NCI-H748 treated with DMSO at 0.1 percent for 48 hours (cell line): ENCODE measurements at places on chromosomes 11 and 22.

- DNase-seq, result no peak
Measured at GRCh38 chr11:130798280-130798679, 118.0 kb downstream of the SNX19 start.

DNA sequence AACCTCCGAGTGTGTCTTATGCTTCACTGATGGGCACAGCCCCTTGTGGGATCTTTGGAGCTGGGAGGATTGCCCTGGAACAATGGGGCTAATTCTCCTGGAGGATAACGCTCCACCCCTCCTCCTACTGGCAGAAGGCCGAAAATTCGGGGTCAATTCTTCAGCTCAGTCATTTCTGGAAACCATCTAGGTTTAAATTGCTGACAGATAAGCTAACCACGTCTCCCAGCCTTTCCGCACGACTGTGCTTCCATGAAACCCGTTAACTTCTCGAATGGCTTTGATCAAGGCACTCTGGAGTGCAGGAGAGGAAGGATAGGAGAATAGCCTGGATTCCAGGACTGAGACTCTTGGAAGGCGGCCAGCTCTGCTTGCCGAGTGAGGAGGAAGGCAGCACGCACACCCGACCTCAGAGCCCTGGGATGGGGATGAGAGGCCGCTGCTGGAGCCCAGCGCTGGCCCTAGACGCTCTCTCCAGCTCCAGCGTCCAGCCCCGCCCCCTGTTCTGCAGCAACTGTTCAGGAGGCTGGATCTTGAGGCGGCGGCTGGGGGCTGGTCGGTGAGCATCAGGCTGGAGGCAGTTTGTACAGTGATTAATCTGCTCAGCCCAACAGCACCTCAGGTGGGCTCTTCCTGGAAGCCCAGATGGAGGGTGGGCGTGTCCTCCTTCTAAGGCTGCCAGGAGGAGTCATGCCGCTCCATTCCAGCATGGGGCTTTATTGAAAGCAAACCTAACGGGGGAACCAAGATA, 176.7 kb upstream of the NCAM1 start:
- DNase-seq, result no peak

GRCh38 chr11:101346591-101346990, 217.0 kb upstream of the PGR start:
- no peak for DNase-seq

DNA sequence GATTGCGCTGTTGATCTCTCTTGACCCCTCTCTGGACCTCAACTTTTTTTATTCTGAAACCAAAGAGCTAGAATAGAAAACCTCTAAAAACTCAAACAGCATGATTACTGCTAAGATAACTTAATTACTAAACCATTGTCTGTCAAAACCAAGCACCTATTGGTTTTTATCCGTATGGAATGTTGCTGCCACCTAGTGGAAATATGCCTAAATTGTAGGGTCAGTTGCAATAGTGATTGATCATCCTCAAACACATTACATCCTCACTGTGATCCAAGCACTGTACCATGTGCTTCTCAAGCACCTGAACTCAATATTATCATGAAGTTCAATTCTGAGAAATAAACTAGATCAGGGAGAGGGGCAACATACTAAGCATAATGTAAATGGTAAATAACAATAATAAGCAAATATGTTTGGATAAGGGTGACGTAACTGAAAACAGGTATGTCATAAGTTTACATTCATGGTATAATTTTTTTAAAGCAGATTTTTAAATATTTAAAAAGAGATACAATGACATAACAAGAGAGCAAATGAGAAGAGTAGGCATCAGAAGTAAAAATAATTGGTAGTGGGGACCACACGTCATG, 3.8 kb upstream of the OR5A2 start:
- peak; percentile 69 for DNase-seq

DNA sequence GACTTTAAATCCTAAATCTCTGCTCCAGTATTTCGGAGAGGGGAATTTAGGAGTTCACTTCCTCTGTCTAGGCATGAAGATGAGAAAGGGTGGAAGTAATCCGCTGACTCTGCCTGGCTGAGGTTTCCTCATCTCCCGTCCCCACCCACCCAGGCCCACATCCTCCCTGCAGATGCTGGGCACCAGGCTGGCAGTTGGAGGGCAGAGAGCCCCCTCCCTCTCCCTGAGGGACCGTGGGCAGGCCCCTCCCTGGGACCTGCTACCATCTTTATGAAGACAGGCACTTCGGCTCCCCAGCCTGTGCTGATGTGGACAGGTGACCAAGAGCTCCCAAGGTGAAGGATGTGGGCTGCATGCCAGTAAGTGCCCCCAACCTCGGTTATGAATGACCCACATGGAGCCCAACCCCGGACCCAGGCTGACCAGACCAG, 6.7 kb downstream of the CASTOR1 start:
- no peak for DNase-seq

DNA sequence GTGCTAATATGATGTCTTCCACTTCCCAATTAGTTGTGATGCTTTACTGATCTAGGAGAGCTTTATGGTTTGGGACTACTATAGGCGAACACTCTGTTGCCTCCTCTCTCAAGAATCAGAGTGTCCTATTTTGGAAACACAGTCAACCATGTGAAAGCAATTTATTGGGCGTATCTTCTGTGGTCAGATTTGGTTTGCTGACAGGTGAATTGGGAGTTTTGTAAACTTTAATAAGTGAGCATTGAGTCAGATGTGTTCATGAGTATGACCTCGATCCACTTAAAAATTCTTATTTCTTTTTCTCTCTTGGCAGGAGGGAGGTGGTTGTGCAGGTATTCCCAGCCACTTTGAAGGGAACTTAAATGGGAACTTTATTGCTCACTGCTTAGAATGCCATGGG, 4.4 kb downstream of the CAT start:
- DNase-seq, result no peak

DNA sequence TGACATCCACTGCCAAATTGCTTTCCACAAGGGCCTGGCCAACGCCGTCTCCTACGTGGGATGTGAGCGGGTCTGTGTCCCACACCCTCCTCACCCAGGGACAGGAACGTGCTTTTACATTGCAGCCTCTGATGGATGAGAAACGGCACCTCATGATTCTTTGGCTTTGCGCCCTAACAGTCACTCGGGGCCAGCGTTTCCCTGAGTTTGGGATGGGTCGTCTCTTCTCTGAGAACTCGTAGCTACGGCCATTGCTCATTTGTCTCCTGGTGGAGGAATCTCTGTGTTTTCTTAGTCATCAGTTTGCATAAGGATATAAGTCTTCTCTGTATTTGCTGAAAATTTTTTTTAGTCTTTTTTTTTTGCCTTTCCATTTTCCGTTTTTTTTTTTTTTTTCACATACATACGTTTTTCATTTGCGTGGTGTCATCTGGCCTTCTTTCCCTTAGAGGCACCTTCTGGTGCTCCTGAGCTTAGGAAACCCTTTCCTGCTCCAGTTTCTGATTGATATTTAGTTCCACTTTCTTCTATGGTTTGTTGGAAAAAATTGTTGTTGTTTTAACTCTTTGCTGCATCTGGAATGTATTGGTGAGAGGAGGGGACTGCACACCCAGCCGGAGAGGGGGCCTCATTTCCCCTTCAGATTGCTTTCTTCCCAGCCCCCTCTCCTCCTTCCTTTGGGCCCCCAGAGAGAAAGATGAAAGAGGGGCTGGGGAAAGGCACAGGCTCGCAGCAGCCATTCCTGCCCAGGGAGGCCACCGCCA, 12.0 kb downstream of the TNNT3 start:
- no peak for DNase-seq

DNA sequence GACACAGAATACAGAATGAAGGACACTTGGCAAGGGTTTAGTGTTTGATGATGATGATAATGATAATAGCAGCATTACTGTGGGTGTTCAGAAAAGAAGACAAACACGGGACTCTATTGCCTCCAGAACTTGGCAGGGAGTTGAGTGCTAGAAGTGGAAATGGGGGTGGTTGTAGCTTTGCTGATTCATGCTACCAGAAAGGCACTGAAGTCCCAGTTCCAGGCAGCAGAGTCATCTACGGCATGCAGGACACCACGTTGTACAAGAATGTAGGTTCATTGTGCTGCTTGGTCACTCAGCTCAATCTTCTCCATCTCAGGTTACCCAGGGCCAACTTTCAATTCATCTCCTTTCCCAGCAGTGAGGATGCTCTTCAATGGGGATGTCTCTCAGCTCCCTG, 115.7 kb downstream of the NTM start:
- no peak for DNase-seq

- DNase-seq, result no peak
Measured at GRCh38 chr11:106222626-106223025, 145.2 kb downstream of the AASDHPPT start.

DNA sequence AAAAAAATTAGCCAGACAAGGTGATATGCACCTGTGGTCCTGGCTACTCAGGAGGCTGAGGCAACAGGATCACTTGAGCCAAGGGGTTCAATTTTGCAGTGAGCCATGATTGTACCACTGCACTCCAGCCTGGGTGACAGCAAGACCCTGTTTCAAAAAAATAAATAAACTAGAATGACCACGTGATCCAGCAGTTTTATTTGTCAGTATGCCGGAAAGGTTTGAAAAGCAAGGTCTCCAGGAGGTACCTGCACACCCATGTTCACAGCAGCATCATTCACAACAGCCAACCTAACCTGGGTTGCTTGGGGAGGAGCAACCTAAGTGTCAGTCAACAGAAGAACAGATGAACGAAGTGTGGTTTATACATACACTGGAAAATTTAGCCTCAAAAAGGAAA, 78.7 kb upstream of the SEPTIN5 start:
- no peak for DNase-seq

DNA sequence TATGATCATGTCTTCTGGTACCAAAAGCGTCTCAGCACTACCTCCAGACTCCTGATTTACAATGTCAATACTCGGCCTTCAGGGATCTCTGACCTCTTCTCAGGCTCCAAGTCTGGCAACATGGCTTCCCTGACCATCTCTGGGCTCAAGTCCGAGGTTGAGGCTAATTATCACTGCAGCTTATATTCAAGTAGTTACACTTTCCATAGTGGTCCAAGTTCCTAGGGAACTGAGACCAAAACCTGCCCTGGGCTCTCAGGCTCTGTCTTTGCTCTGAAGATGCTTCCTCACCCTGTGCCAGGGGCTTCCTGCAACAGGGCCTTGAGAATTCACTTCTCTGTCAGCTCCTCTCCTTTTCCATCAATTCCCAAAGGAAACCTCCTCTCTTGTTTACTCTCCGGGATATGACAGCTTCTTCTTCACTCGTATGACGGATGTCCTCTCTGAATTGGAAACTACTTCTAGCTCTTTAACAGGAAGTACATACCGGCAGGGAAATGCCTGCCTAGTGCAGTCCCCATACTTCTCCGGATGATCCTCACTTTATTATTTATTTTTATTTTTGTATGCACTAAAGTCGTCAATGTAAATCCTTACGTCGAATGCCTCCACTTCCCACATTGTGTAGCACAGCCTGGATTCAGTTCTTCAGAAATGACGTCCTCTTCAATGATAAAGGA, 29.6 kb upstream of the PRAME start:
- DNase-seq, result no peak

- DNase-seq, result no peak
Measured at GRCh38 chr11:64734811-64735724, 8.9 kb downstream of the RASGRP2 start.

DNA sequence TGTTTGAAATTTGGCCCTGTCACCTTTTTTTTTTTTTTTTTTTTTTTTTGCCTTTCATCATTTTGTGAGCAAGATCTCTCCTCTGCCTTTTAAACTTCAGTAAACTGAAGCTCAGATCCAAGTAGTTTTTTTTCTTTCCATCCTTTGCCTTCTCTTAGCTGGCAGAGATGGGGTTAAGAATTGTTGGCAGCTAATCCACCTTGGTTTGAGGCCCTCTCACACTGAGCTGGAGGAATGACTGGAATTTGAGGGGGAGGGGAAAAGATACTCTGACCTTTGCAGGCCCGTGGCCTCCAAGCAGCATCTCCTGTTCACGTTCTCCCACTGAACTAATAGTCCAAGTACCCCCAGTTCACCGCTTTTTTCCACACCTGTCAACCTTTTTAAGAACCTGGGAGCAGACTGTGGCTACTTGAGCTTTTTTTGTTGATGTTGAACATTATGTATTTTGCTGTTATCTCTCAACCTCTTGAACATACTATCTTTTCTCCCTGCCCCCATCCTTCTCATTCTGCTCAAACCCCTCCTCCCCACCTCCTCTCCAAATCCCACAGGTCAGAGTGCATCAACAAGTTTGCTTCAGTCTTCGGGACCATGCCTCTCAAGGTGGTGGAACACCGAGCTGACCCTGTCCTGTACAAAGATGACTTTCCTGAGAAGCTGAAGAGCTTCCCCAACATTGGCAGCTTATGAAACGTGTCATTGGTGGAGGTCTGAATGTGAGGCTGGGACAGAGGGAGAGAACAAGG, 66.2 kb downstream of the ALX4 start:
- no peak for DNase-seq

- DNase-seq, result no peak
Measured at GRCh38 chr22:29003552-29003951, 58.1 kb downstream of the C22orf31 start.

DNA sequence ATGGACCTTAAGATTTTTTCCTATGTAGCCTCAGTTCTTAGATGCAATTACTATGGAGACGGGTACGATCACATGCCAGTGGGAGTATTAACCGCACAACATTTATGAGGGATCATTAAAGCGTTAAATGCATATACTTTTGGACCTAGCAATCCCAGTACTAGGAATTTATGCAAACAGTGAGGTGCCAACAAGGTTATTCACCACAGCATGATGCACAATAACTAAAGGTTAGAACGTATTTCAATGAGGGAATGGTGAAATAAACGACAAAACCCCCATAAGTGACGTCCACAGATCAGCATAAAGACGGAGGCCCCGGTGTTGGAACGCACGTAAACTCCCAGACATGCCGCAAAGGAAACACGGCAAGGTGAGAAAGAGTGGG, 539 bp downstream of the SIRT3 start:
- peak; percentile 14 for DNase-seq
